Caki2 (cell line): ENCODE measurements at places on chromosomes 2 and 18.

DNA sequence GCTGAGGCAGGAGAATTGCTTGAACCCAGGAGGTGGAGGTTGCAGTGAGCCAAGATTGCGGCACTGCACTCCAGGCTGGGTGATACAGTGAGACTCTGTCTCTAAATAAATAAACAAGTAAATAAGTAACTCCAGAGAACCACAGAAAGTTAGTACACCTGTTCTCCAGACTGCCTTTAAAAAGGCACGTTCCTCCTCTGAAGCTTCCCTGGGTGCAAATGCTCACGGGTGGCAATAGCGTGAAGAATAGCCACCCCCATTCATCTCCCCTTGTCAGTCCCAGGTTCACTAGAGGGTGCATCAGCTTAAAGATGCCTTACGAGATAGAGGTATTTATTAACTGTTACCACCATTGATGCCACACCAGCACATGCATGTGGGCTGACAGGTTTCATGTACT, 64.3 kb upstream of the RTN4 start:
- no peak for DNase-seq

- DNase-seq, result no peak
Observed at GRCh38 chr2:208250388-208250787, 4.5 kb downstream of the IDH1 start.

DNA sequence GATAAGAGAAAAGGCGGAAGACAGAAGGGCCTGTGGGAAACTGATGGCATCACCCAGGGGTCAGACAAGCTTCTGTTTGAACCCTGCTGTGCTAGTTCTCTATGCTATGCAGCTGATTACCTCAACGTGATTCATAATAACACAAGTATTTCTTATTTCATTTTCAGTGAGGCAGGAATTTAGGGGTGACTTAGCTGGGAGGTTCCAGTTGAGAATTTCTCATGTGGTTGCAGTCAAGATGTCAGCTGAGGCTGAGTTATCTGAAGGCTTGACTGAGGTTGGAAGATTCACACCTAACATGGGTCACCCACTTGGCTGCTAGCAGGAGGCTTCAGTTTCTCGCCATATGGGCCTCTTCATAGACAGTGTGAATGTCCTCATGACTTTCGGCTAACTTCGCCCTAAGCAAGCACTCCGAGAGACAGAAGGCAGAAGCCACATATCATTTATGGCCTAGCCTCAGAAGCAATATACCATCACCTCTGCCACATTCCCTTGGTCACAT, 34.0 kb upstream of the TMEM131 start:
- no peak for DNase-seq

- no peak for DNase-seq
Observed at GRCh38 chr2:95138702-95139101, 17.1 kb upstream of the MRPS5 start.

- no peak for DNase-seq
Observed at GRCh38 chr2:82852787-82853186, 1606.3 kb downstream of the SUCLG1 start.

GRCh38 chr18:48913201-48913600, 37.6 kb downstream of the SMAD7 start:
- DNase-seq, result no peak

DNA sequence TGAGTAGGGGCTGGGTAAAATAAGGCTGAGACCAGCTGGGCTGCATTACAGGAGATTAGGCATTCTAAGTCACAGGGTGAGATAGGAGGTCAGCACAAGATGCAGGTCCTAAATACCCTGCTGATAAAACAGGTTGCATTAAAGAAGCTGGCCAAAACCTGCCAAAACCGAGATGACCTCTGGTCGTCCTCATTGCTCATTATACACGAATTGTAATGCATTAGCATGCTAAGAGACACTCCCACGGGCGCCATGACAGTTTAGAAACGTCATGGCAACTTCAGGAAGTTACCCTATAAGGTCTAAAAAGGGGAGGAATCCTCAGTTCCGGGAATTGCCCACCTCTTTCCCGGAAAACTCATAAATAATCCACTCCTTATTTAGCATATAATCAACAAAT, 132.2 kb downstream of the ARL4C start:
- no peak for DNase-seq

DNA sequence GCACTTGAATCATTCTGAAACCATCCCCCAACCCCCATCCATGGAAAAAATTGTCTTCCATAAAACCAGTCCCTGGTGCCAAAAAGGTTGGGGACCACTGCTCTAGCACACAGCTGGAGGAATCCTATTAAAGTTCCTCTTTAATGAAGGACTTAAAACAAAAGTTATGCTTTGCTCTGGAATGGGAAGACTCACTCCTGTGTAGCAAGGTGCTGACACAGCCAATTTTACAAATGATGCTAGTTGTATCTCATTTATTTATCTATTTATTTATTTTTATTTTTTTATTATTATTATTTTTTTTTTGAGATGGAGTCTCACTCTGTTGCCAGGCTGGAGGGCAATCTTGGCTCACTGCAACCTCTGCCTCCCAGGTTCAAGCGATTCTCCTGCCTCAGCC, 58.9 kb upstream of the NDUFV2 start:
- DNase-seq, result no peak

GRCh38 chr2:29580223-29580622, 341.2 kb downstream of the ALK start:
- no peak for DNase-seq

- DNase-seq, result no peak
Observed at GRCh38 chr18:67139899-67140298, 376.6 kb downstream of the DSEL start.

DNA sequence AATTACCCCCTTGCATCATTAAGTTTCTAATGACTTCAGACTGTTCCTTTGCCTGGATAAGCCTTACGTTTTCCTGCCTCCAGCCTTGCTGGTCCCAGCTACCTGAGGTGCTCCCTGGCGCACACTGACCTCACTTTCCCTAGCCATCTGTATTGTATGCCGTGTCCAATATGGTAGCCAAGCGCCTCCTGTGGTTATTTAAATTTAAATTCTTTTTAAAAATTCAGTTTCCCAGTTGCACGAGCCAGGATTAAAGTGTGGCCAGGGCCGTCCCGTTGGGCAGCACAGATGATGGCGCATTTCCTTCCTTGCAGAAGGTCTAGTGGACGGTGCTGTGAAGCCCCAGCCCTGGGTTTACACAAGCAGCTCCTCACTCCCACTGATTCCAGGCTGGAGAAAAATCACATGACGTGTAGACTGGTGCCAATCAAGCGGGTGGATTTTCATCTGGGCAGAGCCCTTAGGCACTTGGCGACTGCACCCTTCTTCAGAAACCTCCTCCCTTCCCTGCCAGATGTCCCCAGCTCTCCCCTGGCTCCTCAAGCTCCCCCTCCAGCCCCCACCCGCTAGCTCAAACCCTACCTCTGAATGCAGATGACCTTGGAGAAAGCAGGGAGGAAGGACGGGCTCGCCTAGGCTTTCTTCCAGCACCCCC, 33.9 kb downstream of the ACKR3 start:
- DNase-seq, result no peak

DNA sequence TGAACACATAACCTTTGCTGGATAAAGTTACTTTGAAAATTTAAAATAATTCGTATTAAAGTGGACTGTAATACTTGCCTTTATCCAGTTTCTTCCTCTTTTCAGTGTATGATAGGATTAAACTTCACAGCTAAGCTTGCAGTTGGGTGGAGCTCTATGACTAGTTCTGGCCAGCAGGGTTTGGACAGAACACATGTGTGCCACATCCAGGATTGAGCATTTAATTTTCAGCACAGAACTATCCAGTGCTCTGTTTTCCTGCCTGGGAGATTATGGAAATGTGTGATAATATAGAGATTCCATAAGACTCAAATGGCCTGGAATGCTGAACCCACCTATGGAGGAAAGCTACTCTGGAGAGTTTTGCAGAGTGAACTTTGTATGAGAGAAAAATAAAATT, 200.2 kb downstream of the OSR1 start:
- DNase-seq, result no peak
